ACHN (cell line): ENCODE measurements at places on chromosomes 11 and 22.

DNA sequence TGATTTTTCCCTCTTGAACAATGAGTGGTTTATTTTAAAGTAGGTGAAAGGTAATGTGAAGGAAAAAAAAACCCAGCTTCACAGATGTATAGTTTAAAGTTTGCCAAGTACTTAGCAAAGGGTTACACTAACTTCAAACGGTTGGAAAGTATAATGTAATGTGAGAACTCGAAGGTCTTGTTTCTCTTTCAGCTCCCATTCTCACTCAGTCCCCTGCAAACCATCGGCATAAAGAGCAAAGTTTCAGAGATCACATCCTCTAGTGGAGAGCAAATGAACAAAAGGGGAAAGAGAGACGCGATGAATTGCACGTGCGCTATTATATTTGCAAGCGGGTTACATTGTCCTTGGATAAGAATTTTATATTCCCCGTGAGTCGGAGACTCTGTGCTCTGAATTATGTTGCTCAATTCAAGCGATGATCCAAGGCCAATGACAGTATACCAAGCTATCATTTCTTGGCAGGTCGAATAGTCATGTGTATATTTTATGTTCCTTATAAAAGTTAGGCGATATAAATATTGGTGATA, 37.6 kb upstream of the BIRC3 start:
- peak; percentile 33 for DNase-seq

- peak; percentile 2 for DNase-seq
These were observed at the start of gene SCUBE1 for GRCh38 chr22:43343262-43343669. SCUBE1 (minus strand) TSS chr22:43343372; CDS start chr22:43343261, 111 bp downstream.

GRCh38 chr11:19110295-19110694, 6.7 kb upstream of the ZDHHC13 start:
- no peak for DNase-seq

- DNase-seq, result no peak
These were observed at the start of gene MS4A15 for GRCh38 chr11:60756307-60757032. MS4A15 (plus strand) TSS chr11:60756867; CDS start chr11:60763734, 6,867 bp downstream.

DNA sequence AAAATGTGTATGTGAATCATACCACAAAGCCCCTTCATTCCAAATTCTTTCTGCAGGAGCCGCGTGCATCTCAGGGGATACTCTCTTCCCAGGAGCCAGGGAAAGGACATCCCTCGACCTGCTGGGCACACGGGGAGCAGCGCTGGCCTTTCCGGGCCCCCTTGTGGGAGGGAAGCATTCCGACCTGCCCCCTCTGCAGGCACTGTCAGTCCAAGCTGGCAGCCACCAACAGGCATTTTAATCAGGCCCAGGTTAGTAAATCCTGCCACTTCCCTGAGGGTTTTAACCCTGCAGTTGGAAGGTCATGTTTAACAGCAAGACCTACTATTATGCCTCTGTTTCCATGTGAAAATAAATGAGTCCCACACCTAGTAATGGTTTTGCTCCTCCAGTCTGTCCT, 391.5 kb downstream of the SHANK2 start:
- DNase-seq, result no peak

DNA sequence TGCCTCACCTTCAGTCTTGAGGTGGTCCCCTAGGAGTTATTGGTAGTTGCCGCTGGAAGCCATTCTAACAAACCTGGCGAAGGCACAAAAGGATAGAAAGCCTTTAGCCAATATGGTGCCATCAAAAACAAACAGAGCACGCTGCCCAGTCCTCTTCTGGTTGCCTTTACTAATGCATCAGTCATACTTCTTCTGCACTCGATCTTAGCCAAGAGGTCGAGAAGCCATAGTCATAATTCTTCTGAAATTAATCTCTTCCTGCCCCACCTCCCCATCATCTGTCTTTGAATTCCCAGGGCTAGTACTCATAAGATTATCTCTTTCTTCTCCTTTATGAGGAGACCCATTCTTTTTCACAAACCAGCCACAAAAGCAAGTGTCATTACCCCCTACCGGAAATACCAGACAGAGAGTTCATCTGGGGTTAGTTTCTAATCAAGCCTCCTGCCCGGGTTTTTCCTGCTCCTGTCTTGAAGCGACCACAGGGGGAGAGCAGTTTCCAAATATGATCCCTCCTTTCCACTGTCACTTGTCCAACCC, 21.4 kb upstream of the EHF start:
- DNase-seq, result no peak

DNA sequence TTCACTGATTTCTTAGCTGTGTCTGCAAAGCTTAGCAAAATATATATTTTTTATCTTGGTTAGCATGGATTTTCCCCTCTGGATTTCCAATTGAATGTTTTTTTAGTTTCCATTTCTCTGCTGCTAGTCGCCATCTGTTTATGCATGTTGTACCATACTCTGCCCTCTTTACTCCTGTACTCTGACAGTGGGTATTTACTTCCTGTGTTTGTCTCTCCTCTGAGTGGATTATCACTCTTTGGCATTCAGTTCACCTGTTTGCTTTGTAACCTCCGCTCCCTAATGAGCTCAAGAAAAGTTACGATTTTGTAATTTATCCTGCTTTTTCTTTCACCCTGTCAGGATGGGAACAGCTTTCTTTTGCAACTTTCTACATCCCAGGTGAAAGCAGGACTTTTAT, 59.1 kb downstream of the PDHX start:
- DNase-seq, result no peak

GRCh38 chr11:67648796-67649613, 1.5 kb downstream of the ACY3 start:
- DNase-seq, result no peak
